AG04449 (cell line): ENCODE measurements at places on chromosomes 3 and 15.

DNA sequence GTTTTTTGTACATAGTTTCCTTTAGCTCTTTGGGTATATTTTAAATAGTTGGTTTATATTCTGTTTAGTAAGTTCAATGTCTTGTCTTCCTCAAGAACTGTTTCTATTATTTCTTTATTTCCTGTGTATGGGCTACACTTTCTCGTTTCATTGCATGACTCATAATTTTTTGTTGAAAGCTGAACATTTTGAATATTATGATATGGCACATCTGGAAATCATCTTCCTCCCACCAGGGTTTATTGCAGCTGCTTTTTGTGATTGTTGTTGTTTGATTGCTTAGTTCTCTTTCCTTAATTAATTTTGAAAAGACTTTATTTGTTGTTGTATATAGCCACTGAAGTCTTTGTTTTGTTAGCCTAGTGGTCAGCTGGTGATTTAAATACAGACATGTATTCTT, 43.8 kb downstream of the LSM3 start:
- no peak for DNase-seq

DNA sequence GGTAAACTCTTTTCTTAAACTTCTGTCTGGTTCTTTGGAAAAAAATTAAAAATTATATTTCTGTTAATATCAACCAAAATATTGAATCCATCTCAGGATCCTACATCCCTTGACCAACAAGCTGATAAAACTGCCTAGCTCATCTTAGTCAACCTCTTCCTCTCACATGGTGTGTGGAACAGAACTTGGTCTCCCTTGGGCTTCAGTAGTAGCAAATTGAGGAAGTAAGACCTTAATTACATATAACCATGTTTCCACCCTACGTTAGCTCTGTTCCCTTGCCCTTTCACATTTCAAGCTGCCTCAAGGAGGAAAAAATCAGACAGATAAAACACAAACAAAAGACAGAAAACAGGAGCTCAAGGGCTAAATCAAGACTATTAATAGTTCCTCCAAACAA, 116.4 kb downstream of the GREM1 start:
- DNase-seq = no peak

DNA sequence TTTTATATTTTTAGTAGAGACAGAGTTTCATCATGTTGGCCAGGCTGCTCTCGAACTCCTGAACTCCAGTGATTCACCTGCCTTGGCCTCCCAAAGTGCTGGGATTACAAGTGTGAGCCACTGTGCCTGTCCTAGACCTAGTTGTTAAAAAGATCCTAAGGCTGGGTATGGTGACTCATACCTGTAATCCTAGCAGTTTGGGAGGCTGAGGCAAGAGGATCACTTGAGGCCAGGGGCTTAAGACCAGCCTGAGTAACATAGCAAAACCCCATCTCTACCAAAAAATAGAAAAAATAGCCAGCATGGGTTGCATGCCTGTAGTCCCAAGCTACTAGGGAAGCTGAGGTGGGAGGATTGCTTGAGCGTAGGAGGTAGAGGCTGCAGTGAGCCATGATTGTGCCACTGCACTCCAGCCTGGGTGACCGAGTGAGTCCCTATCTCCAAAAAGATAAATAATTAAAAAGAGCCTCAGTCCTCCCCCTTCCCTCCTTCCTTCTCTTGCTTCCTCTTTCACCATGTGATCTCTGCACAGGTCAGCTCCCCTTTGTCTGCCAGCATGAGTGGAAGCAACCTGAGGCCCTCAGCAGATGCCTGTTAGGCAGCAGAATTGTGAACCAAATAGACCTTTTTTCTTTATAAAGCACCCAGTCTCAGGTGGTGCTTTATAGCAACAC, 9.8 kb upstream of the FNDC3B start:
- no peak for DNase-seq

DNA sequence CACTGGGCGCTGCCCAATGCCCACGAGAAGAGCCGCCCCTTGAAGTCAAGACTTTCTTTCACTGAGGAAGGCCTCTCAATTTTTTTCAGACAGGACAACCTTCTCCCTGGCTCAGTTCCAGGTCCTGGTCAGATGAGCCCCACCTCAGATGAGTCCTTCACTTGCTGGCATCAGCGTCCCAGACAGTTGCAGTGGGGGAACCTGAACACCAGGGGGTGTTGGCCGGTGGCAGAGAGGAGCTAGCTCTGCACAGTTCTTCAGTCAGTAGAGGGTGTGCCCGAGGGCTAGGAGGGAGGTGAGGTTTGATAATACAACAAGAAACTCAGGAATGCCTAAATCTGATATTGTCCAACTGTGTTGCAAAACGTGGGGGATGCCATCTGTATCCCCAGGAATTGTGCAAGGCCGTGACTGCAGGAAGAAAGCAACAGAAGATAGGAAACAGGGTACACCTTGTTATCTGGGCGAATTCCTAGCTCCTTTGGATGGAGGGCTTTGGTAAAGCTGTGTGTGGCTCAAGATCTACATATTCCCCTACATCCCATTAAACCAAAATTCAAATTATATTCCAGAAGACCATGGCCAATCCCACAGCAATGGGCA, 34.3 kb downstream of the CCR3 start:
- no peak for DNase-seq

GRCh38 chr3:126264952-126265351, 84.6 kb upstream of the ALDH1L1 start:
- no peak for DNase-seq

DNA sequence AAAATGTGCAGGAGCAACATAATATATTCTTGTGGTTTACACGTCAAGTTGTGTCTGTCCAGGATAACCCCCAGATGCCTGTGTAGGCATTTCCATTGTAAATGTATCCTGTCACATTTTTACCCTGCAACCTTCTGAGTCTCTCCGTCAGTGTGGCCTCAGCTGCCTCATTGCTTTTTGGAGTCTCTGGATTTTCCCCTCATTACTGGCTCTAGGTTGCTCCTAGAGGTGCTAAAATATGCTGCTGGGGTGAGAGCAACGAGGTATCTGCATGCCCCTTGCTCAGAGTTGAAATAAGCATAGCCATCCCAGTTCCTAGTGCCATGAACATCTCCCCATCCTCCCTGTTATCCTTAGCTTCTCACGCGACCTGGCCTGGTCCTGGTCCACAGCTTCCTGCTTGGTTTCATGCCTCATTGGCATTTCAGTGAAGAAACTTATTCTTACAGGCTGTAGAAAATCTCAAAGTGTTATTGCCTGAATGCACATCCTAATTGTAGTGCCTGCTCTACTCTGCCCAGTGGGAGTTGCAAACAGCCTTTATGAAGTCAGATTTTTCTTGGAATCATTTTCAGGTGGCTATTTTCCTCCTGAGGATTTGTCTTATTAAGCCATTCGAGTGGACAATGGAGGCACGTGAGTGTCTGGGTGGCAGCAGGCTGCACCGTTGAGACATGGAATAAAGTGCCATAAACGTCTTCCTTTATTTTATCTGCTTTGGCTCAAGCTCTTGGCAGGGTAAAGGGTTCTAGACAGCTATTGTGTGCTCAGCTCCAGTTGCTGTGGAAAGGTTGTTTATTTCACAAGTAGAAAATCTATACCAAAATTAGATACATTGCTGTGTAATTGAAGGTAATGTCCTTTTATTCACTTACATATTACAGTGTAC, 33.2 kb downstream of the OXNAD1 start:
- DNase-seq = no peak

DNA sequence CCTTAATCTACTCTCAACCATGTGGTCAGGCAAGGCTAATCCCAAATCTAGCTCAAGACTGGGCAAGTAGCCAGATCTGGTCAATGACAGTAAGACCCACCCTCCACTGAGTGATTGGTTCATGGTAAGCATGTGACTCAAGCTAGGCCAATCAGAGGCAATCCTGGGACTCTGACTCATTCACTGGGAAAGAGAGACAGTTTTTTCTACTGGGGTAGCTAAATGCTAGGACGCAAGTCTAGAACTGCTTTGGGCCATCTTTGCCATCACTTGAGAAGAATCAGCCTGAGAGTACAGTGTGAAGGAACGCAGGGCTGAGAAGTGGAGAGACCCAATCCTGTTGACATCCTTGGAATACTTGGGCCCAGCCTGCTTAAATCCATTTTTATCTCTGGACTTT, 9.4 kb upstream of the RAD18 start:
- DNase-seq = no peak

DNA sequence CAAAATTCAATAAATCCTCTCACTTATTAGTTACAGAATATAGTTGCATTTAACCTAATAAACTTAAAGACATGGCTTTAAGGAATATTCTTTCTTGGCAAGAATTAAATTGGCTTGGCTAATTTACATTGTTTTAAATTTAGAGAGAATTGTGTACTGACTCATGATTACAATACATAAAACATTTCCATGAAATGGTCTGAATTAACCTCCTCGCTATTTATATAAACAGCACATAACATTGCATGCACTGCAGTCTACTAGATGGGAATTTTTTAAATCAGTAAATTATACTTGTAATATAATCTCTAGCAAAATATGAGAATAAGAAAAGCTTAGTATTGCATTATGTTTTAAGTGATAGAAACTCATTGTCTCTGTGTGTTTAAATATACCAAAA, 268.9 kb downstream of the SHOX2 start:
- DNase-seq = no peak

- DNase-seq = no peak
These were observed 307.0 kb downstream of the ARPP21 start for GRCh38 chr3:35946121-35946853.

GRCh38 chr15:60555291-60555690, 76.3 kb upstream of the ICE2 start:
- no peak for DNase-seq

GRCh38 chr3:29070959-29071634, 209.8 kb upstream of the RBMS3 start:
- DNase-seq = no peak

GRCh38 chr3:113129168-113129567, 82.2 kb upstream of the BOC start:
- no peak for DNase-seq

GRCh38 chr3:173618703-173619102, 221.2 kb downstream of the NLGN1 start:
- DNase-seq = no peak

DNA sequence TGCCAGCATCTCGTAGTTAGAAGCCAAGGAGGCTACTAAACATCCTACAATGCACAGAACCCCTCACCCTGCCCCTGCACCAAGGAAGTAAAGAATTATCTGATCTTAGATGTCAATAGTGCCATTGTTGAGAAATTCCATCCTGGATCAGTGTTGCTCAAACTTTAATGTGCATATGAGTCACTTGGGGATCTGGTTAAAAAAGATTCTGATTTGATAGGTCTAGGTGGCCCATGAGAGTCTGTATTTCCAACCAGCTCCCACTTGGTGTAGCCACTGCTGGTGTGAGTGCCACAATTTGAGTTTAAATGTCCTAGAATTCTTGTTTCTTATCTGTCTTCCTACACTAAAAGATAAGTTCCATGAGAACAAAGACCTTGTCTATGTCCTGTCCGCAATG, 43.7 kb downstream of the TMEM45A start:
- DNase-seq = no peak

- no peak for DNase-seq
These were observed 24.5 kb upstream of the IDH2 start for GRCh38 chr15:90126596-90127435.

GRCh38 chr3:96449346-96449745, 365.0 kb upstream of the EPHA6 start:
- DNase-seq = no peak

- DNase-seq = no peak
These were observed 473.6 kb downstream of the SI start for GRCh38 chr3:164604687-164605086.

- DNase-seq = no peak
These were observed 262.9 kb downstream of the ERC2 start for GRCh38 chr3:56205406-56205805.

GRCh38 chr15:93424131-93424530, 335.1 kb upstream of the RGMA start:
- DNase-seq = no peak

DNA sequence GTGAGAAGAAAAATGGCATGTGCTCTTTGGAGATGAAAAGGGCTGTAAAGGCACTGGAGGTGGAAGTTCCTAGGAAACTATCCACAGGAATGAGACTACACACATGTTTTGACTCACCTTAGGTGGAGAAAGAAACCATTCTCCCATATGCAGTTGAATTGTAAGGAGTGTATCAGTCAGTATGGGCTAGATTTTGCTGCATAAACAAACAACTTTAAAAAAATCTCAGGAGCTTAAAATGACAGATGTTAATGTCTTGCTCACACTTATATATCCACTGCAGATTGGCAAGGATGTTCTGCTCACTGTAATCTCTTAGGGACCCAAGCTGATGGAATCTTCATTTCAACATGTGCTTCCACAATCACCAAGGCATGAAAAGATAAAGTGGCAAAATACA, 25.6 kb downstream of the RPL22L1 start:
- DNase-seq = no peak

GRCh38 chr3:4292301-4292700, 10.9 kb upstream of the SETMAR start:
- no peak for DNase-seq
